ENCODE measurements at places on chromosomes 5 and 9. TPM values are rescaled to one million over a fixed set of nuclear protein-coding genes. Genes with fewer than 3 reads are reported as not detected.

The HTR4 gene
- total RNA-seq, result not detected

The ADCY2 gene
- not detected for total RNA-seq

The GABRA6 gene
- not detected for total RNA-seq

The DNAH5 gene
- total RNA-seq, result not detected

The TRIM7 gene
- 0.88 TPM for total RNA-seq

The EMB gene
- total RNA-seq, result 139 TPM

The SLC6A7 gene
- not detected for total RNA-seq

The REXO4 gene
- total RNA-seq, result 27.4 TPM

The SHOC1 gene
- not detected for total RNA-seq

The AK8 gene
- total RNA-seq, result not detected

The GOLGA2 gene
- 40.3 TPM for total RNA-seq

The LCN9 gene
- not detected for total RNA-seq

The CTSV gene
- 0.67 TPM for total RNA-seq

Measured in activated naive CD4-positive, alpha-beta T cell treated with anti-CD3 and anti-CD28 coated beads, Interleukin-2, amount 10 ng/mL, durations not matched to agents 5 hours and 36 hours (primary cell).